ENCODE measurements at places on chromosomes 5 and 9.

DNA sequence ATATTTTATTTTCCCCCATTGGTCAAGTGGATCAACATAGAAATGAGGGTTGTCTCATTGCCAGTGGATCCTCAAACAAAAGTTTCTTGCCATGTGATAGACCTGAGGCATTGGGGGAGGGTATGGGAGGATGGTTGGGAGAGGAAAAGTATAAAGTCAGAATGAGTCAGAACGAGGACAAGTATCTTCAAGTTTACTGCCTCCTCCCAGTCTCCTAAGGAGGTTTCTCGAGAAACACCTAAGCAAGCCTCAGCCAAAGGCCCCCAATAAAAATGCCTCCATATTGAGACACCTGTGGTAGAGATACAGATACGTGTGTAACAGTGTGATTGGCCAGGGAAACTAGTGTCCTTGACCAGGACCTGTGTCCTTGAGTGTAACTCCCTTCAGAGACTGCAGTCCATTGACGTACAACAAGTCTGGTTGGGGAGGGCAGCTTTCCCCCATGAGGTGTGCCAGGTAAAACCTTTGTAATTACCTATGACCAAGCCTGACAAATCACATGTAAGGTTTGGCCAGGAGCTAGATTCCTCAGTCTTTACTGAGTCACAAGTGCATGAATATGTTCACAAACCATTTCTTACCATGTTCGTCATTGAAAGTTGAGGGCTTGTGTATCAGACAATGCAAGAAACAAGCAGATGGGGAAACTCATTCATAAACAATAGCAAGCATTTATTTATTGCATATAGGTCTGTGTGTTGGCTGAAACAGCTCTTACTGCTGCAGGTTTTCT is 198.6 kb upstream of the SH3GL2 start:
- DNase-seq: no peak

GRCh38 chr9:28329323-28329722 is 756.0 kb upstream of the C9orf72 start:
- DNase-seq: no peak

GRCh38 chr9:38761999-38762398 is 42.1 kb upstream of the FAM240B start:
- DNase-seq: no peak

DNA sequence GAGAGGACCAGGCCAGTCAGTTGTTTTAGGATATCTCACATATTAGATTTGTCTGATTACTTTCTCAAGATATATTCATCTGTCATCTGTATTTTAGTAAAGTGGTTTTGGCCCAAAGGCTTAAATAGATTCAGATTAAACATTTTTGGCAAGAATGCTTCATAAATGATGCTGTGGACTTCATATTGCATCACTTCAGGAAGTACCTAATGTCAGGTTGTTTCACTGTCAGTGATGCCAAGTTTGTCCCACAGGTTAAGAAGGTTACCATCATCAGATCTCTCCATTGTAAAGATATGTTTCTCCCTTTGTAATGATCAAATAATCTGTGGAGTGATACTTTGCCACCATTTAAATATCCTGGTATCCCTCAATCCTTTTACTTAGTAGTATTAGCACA is 37.3 kb downstream of the ERCC6L2 start:
- DNase-seq: no peak
